ENCODE measurements at places on chromosomes 5 and 9.

DNA sequence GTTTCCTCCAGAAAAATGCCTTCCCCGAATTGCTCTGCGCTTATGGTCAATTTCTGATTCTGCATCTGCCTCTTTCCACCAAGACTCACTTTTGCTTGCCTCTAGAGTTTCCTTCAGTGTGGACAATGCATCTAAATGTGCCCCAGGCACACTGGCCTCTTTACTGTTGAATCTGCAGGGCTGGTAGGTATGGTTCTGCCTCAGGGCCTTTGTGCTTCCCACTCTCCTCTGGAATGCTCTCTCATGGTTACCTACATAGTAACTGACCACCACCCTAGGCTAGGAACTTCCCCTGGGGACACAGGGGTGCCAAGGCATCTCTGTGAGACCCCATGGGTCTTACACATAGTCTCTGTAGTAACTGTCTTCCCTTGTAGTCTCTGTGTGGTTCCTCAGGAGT lies 1258.6 kb downstream of the CDH12 start:
- no peak for DNase-seq

- DNase-seq = no peak
Measured at GRCh38 chr5:66742896-66743247, 146.7 kb downstream of the MAST4 start.

DNA sequence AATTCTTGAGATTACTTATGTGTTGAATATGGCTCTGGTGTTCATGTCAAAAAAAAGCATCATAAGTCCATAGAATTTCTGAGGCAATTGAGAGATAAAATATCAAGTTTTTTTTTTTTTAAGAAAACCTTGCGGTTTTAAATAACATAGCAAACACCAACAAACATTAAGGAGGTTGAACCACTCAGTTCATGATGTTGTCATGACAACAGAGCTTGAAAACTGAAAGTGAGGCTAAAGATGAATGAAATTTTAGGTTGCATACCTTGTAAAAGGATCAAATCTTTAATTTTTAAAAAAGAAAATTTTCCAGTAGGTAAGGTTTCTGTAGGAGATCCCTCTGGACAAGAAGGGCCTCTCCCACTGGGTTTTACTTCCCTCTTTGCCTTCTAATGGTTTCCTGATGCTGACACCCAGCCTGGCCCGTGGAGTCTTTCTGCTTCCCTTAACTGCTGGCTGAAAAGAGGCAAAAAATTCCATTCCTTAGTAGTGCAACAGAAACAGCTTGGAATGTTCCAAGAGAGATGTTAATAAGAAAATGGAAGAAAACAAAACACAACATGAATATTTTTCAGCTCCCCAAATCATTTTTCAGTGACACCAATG lies 60.0 kb upstream of the FER start:
- no peak for DNase-seq

- DNase-seq = peak; percentile 92
Measured at GRCh38 chr5:134524826-134525682, at the start of gene JADE2. TSS of gene JADE2 (plus strand) at chr5:134525670. CDS start at chr5:134535858, 10,188 bp downstream.

DNA sequence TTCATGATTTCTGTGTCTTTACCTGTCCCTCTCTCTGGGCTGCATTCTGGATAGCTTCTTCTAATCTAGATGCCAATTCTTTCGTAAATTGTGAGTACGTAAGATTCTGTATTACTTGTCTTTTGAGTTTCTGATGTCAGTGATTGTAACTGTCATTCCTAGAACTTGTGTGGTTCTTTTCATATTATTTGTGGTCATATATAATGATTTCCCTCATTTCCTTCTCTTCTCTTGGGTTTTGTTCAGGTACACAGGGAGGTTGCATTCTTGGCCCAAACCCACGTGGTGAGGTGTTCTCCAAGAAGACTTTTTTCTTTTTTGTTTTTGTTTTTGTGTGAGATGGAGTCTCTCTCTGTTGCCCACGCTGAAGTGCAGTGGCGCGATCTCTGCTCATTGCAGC lies 13.8 kb downstream of the UGCG start:
- no peak for DNase-seq

GRCh38 chr5:89350684-89351083 lies 467.7 kb upstream of the MEF2C start:
- no peak for DNase-seq

DNA sequence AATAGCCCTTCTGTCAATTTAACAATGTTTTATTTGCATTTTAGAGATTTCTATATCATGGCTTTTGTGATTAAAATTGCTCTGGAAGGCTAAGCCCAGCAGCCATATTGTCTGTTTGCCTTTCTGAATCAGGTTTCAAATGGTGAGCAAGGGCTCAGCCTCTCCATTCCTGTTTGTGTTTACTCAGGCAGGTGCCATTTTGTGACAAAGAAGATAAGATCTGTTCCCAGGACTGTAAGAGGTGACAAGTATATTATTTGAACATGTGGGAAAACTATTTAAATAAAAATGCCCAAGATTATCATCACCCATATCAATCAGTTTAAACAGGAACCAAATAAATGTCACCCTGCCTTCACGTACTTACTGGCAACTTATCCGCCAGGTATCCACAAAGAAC lies 641.3 kb upstream of the KLF4 start:
- no peak for DNase-seq

DNA sequence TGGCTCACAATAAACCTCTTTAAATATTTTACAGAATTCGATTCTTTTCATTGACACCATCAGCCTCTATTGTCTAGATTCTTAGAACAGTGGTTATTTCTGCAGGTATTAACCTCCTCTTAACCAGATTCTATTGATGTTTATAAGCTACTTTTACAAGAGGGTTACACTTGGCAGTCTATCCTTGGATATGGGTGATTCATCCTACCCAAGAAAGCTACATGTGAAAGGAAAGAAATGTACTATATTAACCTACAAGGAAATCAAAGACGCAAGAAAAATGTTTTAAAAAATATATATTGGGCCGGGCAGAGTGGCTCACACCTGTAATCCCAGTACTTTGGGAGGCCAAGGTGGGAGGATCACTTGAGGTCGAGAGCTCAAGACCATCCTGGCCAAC lies 16.7 kb downstream of the SLC25A25 start:
- DNase-seq = no peak

DNA sequence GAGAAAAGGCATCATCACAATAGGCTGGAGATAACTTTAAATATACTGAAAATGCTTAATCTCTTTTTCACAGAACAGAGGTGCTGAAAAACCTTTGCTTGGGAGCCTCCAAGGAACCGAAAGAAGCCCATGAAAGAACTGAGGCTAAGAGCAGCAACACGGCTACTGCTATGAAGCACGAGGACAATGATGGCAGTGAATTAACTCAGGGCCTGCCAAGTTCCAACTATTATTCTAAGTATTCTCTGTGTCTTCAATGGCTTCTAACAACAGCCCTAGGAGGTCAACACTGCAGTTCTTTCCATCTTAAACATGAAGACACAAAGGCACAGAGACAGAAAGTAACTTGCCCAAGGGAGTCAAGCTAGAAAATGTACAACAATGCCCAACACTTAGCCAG lies 293.0 kb upstream of the DAP start:
- no peak for DNase-seq

DNA sequence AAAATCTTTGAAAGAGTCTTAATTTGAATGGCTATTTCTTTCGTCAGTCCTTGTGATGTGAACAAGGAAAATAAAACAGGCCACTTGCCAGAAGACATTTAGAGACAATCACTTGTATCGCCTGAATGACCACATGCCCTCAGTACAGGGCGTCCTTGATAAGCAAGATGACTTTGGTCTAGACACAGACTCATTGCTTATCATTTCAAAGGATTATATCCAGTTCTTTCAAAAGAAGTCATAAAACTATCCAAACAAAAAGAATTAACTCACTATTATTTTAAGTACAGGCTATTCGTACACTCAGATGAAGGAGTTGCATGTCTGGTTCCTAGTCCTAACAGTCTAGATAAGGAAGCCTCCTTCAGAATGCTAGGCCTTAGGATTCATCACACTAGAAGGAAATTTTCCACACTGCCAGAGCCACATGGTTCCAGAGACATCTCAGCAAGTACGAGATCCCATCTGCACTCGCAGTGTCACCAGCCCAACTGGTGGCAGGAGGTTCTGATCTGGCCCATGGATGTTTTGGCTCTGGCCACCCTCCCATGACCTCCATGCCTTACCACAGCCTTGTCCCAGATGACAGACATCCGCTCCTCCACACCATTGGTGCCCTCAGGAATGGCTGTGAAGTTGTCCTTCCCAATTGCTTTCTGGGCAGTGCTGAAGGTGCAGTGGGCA lies 109.6 kb downstream of the DPYSL3 start:
- no peak for DNase-seq

DNA sequence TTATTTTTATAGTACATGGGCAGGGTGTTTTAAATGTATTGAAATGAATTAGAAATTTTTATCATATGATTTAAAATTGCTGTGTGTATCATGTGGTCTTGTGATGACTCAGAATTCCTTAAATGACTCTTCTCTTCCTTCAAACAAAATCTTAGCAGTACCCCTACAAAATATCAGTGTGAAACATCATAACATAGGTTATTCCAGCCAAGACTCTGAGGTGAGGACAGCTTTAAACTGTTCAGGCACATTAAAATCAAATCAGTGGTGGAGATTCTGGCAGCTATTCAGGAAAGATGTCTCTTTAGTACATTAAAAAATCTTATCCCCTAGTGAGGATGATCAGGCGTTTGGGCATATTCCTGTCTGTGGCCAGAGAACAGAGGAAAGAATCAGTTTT lies 174.0 kb downstream of the MAN2A1 start:
- no peak for DNase-seq

GRCh38 chr5:26948921-26949320 lies 89.5 kb downstream of the CDH9 start:
- DNase-seq = no peak

DNA sequence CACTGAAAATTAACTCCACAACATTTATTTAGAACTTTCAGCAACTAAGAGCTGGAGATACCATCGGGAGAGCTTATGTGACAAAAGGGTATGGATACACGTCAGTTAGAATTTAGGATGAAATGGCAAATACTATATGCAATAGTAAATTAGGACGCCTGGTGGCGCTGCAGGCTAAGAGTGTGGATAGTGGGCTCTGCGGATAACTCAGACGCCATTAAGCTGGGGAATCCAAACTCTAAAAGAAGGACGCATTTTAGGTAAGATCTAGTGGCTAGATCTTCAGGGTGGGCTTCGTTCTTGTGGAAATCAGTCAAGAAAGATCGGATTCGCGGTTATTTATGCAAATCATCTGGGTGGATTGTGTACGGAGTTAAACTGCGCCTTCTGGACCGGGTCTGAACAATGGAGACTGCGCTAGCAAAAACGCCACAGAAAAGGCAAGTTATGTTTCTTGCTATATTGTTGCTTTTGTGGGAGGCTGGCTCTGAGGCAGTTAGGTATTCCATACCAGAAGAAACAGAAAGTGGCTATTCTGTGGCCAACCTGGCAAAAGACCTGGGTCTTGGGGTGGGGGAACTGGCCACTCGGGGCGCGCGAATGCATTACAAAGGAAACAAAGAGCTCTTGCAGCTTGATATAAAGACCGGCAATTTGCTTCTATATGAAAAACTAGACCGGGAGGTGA lies at the start of gene PCDHB5:
PCDHB5 (plus strand) TSS at position 177 of the 688 bp plus-strand sequence; CDS start at position 406, 229 bp downstream.
- no peak for DNase-seq

- no peak for DNase-seq
Measured at GRCh38 chr9:85645909-85646627, 95.7 kb downstream of the AGTPBP1 start.

DNA sequence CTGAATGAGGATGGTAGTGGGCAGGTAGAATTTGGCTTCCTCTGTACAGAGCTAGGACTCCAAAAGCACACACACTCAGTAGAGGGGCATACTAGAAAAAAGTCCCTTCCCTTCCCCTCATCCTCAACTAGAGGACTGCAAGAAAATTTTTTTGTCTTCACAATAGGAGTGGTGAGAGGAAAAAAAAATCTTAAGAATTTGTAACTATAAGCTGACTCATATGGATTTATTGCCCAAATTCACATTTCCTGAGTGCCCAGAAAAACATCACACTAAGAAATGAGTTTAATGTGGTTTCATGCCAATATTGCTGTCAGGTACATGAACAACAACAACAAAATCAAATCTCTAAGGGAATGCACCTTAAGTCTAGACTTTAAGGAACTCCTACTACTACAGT lies 43.7 kb downstream of the RANBP6 start:
- no peak for DNase-seq

GRCh38 chr9:120474591-120475243 lies 105.2 kb downstream of the CDK5RAP2 start:
- DNase-seq = no peak

DNA sequence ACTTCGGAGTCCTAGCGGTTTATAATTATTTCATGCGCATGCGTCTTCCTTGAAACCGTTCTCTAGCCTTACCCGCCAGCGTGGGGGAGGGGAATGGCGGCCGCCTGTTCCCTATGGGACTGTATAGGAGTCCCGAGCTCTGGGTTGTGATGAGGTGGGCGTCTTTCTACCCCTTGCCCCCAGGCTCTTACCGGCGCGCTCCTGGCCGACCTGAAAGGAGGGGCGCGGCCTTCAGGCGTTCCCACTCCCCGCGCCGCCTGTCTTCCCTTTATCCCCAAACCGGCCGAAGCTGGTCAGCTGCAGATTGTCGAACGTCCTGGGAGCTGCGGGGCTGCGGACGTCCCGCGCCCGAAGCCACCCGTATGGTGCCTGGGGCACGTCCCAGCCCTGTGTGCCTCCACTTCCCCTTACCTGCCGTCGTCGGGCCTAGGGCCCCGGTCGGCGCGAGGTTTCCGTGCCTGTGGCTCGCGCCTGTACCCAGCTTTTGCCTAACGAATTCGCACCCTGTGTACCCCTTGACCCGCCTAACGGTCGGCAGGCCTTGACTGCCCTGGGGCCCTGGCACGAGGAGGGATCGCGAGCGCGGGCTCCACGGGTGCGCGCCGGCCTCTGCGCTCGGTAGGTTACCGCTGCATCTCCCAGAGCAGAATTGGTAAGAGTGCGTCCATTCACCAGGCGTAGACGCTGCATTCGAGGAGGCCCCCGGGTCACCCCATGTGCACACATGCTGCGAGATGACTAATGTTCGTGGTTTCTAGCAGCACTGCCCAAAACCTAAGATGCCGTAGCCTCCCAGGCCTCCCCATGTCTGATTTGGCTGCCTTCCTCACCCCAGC lies 653 bp upstream of the HNRNPH1 start:
- peak; percentile 53 for DNase-seq

DNA sequence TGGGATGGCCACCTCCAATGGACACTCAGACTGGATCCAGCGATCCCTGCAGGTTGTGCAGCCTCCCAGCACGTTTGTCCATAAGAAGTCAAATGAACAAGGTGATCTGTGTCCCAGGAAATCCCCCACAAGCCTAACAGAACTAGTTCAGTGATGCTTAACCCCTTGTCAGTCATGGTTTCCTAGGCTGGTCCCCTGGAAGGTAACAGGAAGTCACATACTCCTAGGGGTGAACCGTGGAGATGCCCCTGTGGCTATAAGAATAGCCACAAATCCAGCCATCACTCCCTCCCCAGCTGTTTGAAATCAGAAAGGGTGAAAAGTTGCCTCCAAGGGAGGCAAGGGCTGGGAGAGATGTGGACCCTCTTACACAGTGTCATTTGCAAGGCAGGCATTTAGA lies 22.5 kb downstream of the PAX5 start:
- DNase-seq = no peak

GRCh38 chr5:24291916-24292315 lies 352.9 kb downstream of the CDH10 start:
- no peak for DNase-seq

All from CD4-positive, alpha-beta T cell treated with Interleukin-4 for 1 hour (primary cell).